ENCODE measurements at places on chromosomes 5 and 9.
A peak's percentile ranks its signal among the peaks of the same experiment; 100 is the strongest.

- DNase-seq, result no peak
These were observed 125.9 kb upstream of the FOXD4L5 start for GRCh38 chr9:65410926-65411325.

DNA sequence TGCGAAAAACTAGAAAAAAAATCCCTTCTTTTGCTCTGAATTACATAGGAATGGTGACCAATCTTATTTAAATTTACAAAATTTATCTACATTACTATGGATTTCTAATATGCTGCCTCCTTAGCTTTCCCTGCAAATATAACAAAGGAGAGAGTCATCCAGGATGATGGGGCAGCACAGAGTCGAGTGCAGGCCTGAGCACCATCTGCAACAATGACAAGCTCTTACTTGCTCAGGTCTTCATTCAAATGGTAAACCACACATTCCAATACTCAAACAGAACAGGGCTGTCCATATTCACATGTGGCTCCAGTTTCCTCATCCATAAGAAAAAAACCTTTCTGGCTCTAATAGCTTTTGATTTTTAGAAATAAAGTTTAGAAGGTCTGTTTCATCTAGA is 33.5 kb upstream of the ZNF354B start:
- no peak for DNase-seq

DNA sequence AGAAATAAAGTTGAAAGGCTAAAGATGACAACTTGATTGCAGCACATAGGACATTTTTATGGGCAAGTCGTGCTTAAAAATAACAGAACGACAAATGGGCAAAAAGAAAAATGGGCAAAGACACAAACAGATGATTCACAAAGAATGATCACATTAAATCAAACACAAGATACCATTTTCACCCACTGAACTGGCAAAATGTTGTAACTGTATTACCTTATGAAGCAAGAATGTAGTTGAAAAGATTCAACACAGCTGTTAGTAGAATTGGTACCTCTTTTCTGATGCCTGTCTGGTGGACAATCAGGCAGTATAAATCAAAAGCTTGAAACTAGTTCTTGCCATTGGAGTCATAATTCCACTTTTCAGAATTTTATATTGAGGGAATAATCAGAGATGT is 81.0 kb upstream of the PALM2AKAP2 start:
- no peak for DNase-seq

GRCh38 chr5:167796672-167797071 is 494.8 kb upstream of the WWC1 start:
- DNase-seq, result no peak

GRCh38 chr5:115686738-115687074 is 60.9 kb upstream of the TMED7 start:
- DNase-seq, result no peak

DNA sequence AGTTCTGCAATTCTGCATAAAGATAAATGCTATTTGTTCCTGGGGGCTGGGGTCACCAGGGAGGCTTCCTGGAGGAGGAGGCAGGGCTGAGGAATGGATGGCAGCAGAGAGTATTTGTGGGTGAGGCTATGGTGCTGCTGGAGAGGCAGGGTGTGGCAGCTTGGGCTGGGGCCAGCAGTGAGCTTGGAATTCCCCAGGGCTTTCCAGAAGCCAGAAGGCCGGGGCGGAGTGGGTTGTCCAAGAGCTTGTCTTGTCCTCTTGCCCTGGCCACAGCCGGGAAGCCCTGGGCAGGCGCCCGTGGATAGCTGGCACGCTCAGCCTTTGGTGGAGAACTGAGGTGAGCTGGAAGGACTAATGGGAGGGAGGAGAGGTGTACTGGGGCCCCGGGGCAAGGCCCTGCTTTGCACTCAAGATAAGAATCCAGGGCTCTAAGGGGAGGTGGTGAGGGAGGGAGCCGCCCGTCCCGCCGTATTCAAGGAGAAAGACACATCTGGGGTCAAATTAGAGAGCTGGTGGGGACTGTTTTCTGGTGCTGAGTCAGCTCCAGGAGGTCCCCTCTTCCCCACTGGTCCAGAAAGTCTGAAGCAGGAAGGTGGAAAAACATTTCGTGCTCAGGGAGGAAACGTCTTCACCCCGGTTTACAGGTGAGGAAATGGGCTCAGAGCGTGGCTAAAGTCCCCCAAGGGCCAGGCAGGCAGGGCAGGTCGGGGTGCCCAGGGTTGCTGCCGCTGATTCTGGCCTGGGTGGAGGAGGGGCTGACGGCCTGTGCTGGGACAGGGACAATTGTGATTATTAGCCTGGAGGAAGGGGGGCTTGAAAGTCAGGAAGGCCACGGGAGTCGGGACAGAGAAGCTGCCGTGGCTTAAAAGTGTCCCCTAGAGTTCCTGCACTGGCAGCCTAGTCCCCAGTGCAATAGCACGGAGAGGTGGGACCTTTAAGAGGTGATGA is 26.9 kb upstream of the CNOT6 start:
- DNase-seq, result no peak

- peak; percentile 40 for DNase-seq
These were observed 202.5 kb downstream of the MEF2C start for GRCh38 chr5:88680253-88681132.

DNA sequence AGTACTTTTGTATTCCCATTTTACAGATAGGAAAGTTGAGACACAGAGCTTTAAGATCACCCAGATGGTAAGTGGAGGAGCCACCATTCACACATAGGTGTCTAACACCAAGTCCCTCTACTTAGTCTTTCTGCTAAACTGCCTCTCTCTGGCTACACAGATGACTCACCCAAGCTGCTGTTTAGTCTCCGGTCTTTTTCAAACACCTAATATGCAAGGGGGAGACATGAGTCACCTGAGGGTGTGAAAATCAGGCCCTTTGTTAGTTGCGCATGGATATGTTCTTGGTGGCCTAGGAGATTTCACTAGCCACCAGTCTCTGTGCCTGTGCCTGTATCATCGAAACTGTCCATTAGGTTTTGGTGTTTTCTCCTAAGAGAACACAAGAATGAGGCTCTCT is 117.8 kb downstream of the MAST4 start:
- no peak for DNase-seq

GRCh38 chr5:138508958-138509357 is 34.1 kb downstream of the ETF1 start:
- no peak for DNase-seq

DNA sequence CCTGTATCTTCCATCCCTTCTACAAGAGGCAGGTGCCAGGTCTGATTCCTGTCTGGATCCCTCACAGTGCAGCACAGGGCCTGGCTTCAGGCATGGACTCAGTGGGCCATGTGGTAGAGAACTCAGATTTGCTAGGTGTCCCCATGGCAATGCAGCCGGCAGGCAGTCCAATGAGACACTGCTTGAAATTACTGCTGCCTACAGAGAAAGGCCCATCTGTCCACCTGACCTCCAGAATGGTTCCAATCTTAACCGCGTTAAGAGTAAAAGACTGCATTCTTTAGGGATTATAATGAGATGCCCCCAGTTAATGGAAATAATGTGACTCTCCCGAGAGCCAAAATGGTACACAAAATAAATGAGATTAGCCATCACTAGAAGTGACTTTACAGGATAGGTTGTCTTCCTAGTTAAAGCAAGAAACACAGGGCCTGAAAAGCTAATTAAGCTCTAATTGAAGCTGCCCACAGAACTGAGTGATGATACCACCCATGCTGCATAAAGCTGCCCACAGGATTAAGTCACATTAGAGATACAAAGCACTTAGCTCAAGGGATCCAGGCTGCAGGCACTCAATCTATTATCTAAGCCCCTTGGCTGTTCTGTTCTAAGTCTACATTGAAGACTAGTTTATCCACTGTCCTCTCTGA is 11.4 kb downstream of the FAM193B start:
- DNase-seq, result no peak

DNA sequence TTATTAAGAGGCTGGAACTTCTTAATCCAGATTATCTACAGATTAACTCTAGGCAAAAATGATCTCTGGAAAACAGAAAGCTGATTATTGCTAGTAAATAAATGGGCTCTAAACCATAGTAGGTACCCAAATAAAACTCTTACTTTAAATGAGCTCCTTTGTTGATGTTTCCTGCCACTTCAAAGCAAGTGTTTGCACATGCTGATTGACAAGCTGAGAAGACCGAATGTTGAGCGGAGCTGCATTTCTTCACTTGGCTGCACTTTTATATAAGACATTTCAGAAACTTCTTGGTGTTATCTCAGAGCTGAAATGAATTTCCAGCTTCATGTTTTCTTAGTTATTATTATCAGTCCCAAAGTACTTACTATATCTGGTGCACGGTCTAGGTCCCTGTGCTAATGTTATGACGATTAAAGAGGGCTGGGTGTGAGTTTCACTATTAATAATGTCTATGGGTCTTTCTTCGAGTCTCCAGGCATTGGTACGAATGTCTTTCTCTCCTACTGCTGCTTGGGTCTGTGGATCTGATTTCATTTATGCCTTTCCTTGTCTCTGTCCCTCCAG is 58.6 kb upstream of the CTXN3 start:
- DNase-seq, result no peak

DNA sequence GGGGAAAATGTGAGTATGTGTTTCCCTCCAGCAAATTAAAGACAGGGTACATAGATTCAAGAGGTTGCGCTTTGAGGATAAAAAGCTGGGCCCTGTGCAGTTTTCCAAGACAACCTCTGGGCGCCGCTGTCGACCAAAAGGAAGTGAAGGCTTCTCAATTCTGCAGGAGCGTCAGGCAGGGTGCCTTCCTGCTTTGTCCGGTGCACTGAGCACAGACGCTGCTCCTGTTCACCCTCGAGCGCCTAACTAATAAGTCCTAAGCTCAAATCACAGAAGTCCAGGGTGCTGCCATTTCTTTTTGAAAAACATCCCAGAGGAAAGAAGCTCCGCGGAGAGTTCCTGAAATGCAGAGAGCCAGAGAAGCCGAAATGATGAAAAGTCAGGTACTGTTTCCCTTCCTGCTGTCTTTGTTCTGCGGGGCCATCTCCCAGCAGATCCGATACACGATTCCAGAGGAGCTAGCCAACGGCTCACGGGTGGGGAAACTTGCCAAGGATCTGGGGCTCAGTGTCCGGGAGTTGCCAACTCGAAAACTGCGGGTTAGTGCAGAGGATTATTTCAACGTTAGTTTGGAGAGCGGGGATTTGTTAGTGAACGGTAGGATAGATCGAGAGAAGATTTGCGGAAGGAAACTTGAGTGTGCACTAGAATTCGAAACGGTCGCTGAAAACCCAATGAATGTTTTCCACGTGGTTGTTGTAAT is at the start of gene PCDHGB1:
Gene PCDHGB1 (plus strand): TSS at position 183 of the 703 bp plus-strand sequence. CDS start 162 bp downstream, at position 345.
- no peak for DNase-seq

DNA sequence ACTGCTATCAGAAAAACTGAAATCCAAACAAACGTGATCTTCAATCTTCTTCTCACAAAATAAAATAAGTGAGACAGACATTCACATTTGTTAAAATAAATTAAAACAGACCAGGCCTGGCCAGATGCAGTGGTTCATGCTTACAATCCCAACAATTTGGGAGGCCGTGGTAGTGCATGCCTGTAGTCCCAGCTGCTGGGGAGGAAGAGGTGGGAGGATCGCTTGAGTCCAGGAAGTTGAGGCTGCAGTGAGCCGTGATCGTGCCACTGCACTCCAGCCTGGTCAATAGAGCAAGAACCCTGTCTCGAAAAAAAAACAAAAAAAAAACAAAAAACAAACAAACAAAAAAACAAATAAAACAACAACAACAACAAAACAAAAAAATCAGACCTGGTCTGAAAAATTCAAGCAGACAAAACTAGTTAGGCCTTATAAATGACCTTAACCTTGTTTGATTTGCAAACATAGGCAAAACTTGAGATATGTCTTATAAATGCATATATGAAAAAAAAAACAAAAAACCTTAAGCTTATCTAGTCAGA is 10.8 kb downstream of the MAPKAP1 start:
- no peak for DNase-seq

DNA sequence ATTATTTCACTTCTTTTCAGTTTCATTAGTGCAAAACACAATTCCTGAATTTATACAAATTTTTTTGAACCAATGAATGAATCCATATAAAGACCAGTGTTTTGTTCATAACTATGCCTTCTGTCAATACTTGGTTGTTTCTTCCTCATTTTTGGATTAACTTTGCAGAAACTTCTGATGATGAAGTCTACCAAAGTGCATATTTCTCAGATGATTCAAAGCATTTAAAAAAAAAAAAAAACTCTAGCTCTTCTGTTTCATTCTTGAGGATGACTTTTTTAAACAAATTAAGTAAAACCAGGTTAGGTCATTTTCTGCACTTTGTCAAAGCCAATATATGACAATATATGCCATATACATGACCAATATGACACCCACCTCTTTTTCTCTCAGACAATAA is 92.6 kb downstream of the CHSY3 start:
- DNase-seq, result no peak

DNA sequence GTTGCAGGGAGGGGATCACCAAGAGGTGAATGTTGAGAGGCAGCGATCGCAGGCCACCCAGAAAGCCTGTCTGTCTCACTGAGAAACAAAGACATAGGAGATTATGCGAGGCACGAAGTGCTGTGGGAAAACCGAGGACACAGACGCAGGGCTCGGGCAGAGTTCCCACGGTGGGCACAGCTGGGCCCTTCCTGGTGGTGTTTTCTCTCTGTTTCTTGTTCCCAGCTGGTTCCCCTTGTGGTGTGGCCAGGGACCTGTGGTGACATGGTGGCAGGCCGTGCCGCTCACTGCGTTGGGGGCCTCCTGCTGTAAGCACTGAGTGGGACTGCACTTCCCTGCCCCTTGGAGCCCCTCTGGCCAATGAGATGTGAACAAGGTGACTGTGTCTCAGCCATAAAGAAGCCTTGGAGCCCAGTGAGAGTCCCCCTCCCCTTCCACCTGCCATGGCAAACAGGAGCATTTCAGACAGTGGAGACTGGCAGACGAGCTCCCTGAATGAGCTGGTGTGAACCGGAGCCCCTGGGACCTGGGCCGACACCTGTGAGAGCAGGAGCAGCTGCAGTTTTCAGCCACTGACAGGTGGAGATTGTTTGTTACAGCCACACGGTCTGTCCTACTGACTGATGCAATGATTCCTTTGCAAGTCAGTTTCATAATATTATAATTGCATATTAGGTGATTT is 13.2 kb upstream of the IRX4 start:
- DNase-seq, result no peak

- no peak for DNase-seq
These were observed 9.9 kb downstream of the RBM27 start for GRCh38 chr5:146213210-146213826.

- no peak for DNase-seq
These were observed 25.8 kb downstream of the DBH start for GRCh38 chr9:133661846-133662540.

DNA sequence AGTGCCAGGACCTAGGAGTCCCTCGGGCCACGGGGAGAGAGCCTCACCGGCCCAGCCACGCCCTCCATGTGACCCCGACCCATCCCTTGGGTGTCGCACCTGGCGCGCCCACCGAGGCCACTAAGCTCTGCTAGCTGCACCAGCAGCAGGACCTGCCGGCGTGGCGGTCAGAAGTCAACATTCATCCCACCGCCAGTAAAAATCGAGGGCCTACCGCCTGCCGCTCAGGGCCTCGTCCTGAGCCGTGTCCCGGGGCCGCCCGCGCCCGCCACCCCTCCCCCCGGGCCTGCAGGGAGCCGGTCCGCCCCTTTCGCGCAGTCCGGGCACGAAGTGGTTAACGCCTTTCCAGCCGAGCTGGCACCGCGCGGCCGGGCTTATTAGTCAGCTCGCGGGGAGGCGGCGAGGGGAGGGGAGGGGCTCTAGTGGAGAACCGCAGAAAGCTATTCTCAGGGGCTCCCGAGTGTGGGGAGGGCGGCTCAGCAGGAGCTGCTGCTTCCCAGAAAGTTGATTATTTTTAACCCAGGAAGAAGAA is 124.4 kb downstream of the C9orf50 start:
- DNase-seq, result peak; percentile 77

GRCh38 chr5:136679233-136679632 is 313.9 kb upstream of the TRPC7 start:
- no peak for DNase-seq

All from stimulated activated CD4-positive, alpha-beta T cell treated with anti-CD3 and anti-CD28 coated beads, Interleukin-1b, Interleukin-23, amount 100 ng/mL, for 1 hour (primary cell).